AG10803 (cell line): ENCODE measurements at places on chromosomes 16 and 17.
A peak's percentile ranks its signal among the peaks of the same experiment; 100 is the strongest.

DNA sequence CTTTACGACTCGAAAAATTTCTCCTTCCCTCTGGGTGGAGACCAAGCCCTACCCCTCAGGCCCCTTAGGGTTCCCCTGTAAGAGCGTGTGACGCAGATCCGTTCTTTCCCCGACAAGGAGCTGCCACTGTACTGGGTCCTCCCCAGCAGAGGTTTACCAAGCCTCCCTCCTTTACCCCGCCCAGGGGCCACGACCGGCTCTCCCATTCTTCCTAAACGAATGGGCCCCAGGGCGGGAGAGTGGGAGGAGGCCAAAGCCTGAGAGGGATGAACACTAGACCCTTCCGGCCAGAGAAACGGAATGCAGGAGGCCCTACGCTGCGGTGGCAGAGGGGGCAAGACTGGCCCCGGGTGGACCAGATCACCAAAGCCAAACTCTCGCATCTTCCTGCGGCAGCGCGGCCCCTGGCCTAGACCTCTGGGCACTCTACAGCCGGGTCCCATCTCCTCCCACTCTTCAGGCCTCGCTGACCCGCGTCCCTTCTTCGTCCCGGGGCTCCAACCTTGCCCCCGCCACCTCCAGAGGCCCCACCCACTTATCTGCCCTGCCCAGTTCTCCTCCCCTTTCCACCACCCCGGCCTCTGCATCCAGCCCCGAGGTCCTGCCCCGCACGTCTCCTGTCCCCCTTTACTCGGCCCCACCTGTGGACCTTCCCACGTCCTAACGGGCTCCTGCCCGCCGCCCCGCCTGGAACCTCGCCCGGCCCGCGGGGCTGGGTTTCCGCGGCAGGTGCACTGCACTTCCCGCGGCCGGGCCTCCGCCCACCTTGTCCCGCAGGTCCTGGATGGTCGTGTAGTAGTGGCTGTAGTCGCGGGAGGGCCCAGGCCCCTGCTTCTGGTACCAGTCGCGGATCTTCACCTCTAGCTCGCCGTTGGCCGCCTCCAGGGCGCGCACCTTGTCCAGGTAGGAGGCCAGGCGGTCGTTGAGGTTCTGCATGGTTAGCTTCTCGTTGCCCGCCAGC is 765 bp downstream of the KRT19 start:
- DNase-seq: no peak

- DNase-seq: no peak
Observed at GRCh38 chr17:69872675-69873262, 202.3 kb upstream of the KCNJ16 start.

GRCh38 chr16:86129541-86129940 is 230.6 kb downstream of the IRF8 start:
- DNase-seq: no peak

- no peak for DNase-seq
Observed at GRCh38 chr16:75333721-75334163, 82.3 kb upstream of the BCAR1 start.

DNA sequence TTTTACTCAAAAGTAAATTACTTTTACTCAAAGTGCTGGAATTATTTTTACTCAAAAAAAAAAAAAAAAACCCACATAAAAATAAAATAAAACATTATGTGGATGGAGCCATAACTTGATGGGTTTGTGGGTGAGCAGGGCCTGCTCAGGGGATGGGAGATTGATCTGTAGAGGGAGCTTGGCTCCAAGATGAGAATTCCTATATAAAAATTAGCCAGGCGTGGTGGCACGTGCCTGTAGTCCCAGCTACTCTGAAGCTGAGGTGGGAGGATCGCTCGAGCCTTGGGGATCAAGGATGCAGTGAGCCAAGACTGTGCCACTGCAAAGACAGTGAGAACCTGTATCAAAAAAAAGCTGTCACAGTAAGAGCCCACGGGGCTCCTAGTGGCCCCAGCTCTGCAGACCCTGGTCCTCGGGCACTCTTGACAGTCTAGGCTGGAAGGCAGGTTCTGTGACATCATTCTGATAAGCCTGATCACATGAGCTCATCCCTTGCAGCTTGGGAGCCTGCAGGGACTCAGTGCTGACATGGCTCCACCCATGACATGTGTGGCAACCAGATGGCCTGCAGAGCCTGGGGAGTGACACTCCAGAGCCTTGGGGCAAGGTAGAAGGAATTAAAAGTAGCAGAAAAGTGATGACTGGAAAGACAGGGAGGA is 42.5 kb downstream of the ST3GAL2 start:
- peak; percentile 37 for DNase-seq

- no peak for DNase-seq
Observed at GRCh38 chr17:2905696-2906501, 109.7 kb downstream of the RAP1GAP2 start.

DNA sequence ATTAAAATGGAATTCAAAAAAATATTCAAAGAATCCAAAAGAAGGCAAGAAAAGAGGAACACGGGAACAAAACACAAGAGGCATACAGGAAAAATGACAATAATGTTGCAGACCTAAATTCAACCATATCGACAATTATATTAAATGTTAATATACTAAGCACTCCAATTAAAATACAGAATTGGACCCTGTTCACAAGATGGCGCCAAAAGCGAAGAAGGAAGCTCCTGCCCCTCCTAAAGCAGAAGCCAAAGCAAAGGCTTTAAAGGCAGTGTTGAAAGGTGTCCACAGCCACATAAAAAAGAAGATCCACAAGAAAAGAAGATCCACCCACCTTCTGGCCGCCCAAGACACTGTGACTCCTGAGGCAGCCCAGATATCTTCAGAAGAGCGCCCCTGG is 6.3 kb upstream of the XAF1 start:
- DNase-seq: no peak

DNA sequence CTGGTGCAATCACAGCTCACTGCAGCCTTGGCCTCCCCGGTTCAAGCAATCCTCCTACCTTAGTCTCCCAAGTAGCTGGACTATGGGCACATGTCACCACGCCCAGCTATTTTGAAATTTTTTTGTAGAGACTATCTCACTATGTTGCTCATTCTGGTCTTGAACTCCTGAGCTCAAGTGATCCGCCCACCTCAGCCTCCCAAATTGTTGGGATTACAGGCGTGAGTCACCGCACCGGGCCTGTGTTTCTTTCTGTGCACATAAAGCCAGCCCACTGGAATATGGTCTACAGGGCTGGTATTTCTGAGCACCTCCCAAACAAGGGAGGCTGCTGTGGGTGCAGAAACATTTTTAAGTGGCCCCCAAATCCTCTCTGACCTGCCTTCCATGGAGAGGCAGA is 8.4 kb downstream of the TMEM95 start:
- peak; percentile 20 for DNase-seq
